ENCODE measurements at places on chromosomes 16 and 17.

DNA sequence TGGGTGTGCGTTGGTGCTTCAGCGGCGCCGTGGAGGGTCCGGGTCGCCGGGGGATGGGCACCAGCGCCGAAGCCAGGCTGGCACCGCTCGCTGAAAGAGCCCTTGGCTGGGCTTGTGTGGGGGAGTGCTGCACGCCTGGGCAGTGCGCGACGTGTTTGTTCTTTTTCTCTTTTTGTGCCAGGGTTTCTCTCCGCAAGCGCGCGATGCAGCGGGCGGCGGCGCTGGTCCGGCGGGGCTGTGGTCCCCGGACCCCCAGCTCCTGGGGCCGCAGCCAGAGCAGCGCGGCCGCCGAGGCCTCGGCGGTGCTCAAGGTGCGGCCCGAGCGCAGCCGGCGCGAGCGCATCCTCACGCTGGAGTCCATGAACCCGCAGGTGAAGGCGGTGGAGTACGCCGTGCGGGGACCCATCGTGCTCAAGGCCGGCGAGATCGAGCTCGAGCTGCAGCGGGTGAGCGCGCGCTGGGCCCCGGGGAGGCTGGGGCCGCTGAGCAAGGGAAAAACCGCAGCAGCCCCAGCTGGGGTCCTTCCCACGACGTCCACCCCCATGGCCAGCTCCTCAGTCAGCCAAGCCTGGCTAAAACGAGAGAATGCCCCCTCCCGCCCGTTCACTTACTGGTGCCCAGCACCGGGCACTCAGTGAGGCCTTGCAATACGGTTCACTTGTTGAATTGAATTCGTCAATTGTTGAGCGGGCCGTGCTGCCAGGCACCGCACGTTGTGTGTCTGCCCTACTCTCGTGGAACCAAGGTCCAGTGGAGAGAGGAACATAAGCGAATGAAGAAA lies 541 bp downstream of the GPT2 start:
- no peak for DNase-seq

DNA sequence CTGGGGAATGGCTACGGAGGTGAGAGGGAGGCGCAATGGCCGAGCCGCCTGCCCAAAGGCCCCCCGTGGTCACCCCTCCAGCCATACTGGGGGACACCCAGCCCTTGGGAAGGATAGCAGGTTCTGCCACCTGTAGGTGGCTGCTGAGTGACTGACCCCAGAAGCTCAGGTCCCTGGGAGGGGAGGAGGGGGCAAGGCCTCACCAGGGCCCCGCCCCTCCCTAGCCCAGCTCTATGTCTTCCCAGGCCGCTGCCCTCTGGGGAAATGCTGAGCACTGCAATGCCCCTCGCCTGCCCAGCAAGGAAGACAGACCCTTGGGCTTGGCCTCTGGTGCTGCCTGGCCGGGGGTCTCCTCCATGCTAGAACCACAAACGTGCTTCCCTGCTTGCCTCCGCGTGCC lies 11.4 kb upstream of the CLDN9 start:
- no peak for DNase-seq

GRCh38 chr17:44779211-44780025 lies 20.6 kb downstream of the ADAM11 start:
- no peak for DNase-seq

- no peak for DNase-seq
These were observed 68.0 kb upstream of the DOC2B start for GRCh38 chr17:249236-249993.

- no peak for DNase-seq
These were observed 73.3 kb downstream of the KIF2B start for GRCh38 chr17:53896047-53896446.

DNA sequence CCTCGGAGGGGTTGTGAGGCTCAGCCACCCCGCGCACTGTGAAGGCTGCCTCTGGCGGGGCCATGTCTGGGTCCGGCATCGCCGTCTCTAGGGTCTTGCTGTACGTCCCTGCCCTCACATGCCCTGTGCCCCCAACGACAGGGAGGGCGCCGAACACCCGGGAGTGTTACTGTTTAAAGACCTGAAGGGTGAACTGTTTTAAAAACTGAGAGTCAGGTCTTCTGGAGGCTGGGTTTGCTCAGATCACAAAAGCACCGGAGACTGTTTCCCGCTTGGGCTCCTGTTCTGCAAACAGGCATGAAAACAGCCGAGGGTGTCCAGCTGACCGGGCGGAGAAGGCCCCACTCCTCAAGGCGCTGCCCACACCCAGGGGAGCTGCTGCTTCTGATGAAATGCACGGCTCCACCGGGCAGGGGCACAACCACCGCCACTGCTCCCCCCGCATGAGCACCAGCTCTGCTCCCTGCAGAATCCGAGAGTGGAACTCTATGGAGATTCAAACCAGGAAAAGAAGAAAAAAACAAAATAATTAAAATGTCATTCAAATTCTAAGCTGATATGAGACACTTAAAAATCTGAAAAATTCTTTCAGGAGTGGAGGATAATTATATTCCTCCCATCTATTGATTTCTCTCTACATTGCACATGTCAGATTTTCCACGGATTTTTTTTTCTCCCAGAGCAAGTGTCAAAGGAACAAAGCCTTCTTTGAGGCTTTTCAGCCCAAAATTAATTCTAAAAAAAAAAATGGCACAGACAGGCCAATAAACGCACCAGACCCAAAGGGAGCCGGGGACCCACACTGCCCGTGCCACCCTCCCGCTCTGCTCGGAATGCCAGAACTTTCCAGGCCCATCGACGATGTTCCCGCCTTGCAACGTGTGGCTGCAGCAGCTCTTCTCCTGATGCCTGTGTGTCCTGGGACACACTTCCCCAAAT lies 74.3 kb downstream of the LMF1 start:
- DNase-seq, result no peak

DNA sequence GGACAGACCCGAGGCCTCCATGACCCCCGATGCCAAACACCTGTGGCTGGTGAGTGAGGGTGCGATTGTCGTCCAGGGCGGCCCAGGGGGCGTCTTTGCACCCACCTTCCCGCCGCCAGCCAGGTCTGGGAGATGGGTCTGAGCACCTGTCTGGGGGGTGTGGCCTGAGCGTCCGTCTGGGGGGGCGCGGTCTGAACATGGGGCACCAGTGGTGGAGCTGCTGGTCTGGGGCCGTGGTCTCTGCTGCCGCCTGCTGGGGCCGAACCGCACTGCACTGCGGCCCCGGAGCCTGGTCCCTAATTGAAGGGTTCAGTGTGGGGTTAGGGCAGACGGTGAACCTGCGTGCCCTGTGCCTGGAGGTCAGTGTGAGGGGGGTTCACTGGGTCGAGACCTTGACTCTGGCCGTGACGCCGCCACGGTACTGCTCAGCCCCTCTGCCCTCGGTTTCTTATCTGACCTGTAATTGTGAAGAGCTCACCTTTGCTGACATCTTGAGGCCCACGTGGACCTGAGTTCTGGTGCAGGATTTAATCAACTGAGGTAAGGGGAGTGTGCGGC lies 12.6 kb upstream of the TCF25 start:
- no peak for DNase-seq

DNA sequence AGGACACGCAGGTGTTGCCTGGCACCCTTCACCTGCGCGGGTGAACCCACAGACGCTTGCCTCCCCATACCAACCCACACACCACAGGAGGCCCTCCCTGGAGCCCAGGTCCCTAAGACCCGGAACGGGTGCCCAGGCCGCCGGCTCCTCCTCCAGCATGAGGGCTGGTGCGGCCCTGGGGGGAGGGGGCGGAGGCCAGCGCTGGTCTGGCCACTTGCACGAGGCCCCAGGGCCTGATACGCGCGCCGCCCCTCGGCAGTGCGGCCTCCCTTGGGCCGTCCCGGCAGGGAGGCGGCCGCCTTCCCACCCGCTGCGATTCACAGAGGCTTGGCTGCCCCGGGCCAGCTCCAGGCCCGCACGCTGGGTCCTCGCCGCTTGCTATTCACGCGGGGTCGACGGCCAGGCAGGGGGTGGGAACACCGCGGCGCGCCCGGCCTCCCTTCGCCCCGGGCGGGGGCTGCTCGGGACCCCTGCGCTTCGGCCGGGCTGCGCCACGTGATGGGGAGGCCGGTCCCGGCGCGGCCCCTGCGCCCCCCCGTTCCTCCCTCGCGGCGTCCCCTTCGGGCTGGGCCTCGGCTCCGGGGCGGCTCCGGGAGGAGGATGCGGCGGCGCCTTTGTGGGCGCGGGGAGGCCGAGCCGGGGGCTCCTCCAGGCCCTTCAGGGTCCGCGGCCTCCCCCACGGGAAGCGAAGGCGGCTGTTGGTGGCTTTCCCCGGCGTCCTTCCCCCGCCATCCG lies 685 bp downstream of the FASN start:
- no peak for DNase-seq

DNA sequence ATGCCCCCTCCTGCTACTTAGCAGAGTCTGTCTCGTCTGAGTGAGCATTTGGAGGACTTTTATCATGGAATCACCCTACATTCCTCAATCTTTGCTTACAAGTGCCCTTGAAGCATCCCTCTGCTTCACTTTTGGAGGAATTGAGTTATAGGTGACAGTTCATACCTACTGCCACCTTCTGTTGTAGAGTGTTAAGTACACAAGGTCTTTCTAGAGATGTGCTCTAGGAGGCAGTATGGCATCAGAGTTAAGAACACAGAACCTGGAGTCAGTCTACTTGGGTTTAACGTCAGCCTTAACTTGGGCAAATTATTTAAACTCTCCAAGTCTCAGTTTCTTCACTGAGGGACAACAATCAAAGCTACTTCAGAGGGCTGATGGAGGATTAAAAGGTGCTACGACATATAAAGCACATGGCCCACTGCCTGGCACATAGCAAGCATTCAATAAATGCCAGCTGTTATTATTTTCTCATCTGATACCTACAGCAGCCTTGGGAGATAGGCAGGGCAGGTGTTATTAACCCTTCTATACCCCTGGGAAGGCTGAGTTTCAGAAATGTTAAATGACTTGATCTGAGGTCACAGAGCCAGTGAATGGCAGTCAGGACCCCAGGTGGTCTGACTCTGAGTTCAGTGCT lies 62.2 kb downstream of the UTP18 start:
- no peak for DNase-seq

- DNase-seq, result no peak
These were observed 93.9 kb upstream of the CORO6 start for GRCh38 chr17:29716566-29716965.

DNA sequence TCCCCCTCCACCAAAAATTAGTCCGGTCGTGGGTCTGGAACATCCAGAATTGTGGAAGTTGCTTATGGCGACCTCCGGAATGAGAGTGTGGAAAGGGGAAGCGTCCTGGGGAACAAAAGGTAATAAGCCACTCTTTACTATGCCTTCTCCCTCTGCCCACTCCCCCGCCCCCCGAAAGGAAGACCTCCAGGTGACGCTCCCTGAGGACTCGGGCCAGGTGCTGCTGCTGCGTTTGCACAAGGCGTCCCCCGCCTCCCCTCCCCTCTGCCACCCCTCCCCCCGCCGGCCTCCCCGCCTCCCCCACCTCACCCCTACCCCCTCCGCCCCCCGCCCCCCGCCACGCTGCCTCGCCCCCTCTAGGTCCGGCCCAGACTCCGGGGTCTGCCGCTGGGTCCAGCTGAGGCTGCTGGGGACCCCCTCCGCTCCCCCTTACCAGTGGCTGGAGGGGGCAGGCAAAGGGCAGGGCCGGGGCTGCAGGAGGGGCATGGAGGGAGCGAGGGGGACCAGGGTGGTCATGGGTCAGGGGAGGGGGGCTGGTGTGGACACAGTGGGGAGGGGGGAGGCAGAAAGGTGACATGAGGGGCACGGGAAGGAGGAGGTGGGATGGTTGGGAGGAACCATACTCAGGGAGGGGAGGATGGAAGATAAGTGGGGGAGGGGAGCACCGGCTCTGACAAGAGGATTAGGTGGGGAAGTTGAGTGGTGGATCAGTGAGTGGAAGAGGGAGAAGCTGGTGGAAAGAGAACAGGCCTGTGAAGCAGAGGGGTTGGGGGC lies 23.6 kb downstream of the ALOX12B start:
- no peak for DNase-seq

GRCh38 chr16:85056211-85056748 lies 28.7 kb downstream of the KIAA0513 start:
- DNase-seq, result no peak

- DNase-seq, result no peak
These were observed 31.6 kb downstream of the TEKT5 start for GRCh38 chr16:10663146-10663545.

GRCh38 chr16:58211846-58212245 lies 13.9 kb upstream of the CSNK2A2 start:
- no peak for DNase-seq

DNA sequence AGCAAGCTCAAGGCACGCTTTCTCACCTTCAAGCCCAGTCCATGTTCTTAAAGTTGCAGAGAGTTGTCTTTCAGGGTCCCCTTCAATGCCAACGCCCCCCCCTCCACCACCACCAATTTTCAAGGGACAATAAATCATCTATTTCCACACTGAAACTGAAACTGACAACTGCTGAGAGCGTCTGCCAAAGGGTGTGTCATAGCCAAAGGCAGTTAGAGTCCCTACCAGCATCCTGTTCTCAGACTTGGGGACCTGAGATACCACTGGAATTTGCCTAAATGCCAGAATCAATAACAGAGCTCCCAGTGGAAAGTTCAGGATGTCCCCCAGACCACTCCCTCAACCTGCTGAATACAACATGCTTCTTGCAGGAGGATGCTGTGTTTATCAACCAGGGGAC lies 133.2 kb upstream of the SOX9 start:
- no peak for DNase-seq

- DNase-seq, result no peak
These were observed 513 bp downstream of the ADAM11 start for GRCh38 chr17:44759086-44759915.

- no peak for DNase-seq
These were observed 197.6 kb downstream of the DNAH9 start for GRCh38 chr17:11795906-11796305.

- DNase-seq, result no peak
These were observed 1.5 kb downstream of the ZFPM1 start for GRCh38 chr16:88454523-88454947.

- DNase-seq, result peak; percentile 54
These were observed 167.8 kb upstream of the ASIC2 start for GRCh38 chr17:33460781-33461450.

DNA sequence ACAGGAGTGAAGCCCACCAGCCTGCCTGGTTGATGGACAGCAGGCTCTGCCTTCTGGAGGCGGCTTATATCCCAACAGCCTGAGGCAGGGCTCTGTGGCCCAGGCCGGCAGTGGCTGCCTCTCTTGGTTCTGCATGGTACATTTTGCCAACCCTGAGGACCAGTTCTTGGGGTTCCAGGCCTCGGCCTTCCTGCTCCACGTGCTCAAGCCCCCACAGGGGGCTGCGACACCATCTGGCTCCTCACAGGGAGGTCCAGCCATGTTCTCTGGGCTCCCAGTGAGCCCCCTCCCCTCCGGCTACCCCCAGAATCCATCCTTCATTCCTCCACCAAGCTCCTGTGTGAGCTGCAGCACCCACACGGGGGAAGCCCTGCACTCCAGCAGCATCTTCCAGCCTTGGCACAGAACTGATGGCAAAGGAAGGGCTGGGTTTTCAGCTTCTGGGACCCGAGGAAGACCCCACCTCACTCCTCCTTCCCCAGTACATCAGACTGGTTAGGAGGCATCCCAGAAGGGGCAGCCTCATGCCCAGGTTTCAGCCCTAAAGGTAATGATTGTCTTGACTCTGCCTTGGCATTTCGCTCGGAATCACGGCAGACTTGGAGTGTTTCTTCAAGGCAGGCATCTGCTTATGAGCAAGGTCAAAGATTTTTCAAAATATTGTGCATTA lies 231.2 kb downstream of the CPPED1 start:
- DNase-seq, result no peak
